A673 (cell line): ENCODE measurements at places on chromosomes 6 and 20. TPM values are rescaled to one million over a fixed set of nuclear protein-coding genes. Genes with fewer than 3 reads are reported as not detected.

GRCh38 chr20:17939622-17940223 is 28.9 kb downstream of the SNX5 start:
- no peak for DNase-seq

Gene COL11A2
- 1.6 and 1.9 TPM in 2 replicates for total RNA-seq

Gene TTBK1
- not detected in 2 replicates for total RNA-seq

DNA sequence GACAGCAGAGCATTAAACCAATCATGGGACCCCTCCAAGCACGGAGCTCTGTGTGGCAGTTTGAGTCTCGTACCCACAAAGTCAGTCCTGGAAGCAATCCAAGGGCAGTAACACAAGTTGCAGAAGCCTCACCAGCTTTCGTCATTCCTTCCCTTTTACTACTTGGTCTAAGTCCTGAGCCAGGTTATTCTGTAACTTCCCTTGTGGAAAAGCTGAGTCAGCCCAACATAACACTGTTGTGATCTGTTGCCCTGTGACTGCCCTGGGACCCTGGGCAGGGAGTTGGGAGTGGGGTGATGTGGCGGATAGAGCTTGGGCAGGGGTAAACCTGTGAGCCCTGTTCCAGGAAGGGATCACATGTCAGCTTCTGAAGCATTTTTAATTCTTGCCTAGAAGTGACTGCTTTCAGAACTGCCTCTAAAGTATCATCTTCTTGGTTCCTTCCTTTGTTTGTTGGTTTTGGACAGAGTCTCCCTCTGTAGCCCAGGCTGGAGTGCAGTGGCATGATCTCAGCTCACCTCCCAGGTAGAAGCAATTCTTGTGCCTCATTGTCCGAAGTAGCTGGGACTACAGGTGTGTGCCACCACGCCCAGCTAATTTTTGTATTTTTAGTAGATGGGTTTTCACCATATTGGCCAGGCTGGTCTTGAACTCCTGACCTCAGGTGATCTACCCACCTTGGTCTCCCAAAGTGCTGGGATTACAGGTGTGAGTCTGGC is 183.7 kb upstream of the JAG1 start:
- DNase-seq: no peak

DNA sequence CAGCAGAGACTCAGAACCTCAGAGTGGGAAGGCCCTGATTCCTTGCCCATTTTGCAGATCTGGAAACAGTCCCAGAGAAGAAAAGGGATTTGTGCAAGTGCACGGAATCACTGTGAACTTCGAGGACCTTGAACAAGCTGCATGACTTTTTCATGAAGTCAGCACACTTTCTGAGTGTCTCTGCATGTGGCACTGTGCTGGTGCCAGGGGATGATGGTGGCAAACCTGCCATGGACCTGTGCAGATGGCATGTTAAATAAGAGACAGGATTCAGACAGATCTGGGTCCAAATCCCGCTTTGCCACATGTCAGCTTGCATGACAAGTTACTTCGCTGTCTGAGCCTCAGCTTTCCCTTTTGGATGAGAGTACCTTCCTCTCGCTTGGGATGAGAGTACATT is 26.8 kb downstream of the ZNF831 start:
- DNase-seq: no peak

DNA sequence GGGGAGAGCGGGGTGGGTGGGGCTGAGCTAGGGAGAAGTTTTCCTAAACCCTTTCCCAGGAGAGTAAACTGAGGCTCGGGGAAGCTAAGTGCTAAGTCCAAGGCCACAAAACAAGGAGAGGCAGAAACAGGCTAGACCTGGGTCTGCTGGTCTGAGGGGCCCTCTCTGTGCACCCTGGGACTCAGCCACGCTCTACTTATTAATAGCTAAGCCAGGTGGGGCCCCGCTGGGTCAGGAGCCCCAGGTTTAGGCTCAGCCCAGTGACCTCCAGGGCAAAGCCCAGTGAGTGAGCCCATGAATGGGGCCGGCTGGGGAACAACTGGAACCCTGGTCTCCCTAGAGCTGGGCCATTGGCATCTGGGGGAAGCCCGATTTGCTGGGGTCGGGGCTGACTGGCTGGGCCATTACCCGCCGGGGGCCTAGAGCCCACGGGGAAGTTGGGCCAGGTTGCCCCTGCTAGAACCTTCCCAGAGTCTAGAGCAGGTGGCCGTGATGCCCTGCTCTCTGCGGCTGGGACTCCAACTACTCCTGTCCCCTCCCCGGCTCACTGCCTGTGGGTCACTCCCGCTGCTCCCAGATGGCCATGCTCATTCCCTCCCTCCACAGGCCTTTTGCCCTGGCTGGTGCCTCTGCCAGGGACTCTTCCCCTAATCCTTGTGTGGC is 24.1 kb upstream of the NOL4L start:
- no peak for DNase-seq

Gene CRISP3
- total RNA-seq: not detected in 2 replicates

DNA sequence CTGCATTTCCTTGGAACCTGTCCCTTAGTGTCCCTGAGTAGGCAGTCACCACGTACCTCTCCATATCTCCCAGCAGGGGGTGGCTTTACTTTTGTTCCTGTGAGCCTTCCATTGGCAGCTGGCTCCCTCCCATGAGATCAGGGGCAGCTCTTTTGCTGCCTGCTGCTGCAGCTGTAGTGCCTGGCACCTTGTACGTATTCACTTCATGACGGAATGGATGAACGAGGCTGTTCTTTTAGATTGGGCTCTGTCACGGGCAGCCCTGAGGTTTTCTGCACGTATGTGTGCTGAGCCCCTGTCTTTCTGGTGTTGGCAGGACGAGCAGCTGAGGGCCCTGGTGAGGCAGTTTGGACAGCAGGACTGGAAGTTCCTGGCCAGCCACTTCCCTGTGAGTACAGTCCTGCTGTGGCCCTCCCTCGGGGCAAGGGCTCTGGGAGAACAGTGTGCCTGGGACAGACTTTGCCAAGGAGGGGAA is 14.6 kb downstream of the MYBL2 start:
- peak; percentile 51 for DNase-seq

DNA sequence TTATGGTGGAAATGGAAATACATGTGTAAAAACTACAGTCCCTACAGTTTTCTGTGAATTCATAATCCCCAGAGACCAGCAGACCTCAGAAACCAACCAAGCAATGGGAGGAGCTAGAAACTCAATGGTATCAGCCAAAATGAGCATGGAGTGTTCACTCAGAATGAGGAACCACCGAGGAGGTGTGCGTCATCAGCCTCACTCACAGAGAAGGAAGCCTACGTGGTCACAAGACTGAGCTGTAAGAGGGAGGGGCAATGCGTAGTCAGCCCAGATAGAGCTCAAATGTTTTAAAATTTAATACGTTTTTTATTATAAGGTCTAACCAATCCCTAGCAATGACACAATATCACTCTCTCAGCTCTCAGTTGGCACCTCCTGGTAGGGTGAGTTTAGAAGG is 17.4 kb downstream of the MYLK4 start:
- no peak for DNase-seq

Gene CST4
- not detected in 2 replicates for total RNA-seq

GRCh38 chr20:4065391-4065844 is 50.1 kb upstream of the RNF24 start:
- no peak for DNase-seq

DNA sequence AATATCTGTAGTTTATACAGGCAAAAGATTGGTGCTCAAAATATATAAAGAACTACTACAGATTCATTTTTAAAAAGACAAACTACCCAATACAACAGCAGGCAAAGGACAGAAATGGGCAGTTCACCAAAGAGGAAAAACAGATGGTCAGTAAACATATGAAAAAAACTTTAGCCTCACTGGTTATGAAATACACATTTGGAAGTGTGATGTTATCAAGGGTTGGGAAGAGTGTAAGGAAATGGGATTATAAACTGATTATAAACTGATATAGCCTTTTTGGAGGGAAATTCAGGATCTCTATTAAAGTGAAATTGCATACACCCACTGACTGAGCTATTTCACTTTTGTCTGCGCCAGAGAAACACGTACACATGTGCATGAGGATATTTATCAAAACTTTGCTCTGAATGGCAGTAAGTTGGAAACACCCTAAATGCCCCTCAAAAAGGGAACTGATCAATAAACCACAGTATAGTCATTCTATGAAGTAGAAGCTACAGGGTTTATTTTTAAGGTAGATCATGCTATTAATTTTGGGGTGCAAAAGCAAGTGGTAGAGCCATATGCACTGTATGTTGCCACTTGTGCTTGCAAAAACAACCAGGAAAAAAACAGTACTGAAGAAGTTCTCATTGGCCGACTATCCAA is 32.2 kb upstream of the ARFGEF2 start:
- DNase-seq: peak; percentile 60

- no peak for DNase-seq
These were observed 647.6 kb upstream of the FLRT3 start for GRCh38 chr20:14984768-14985622.

Gene POU3F2
- 22.8 and 25.5 TPM in 2 replicates for total RNA-seq

- no peak for DNase-seq
These were observed 3.2 kb downstream of the ZMYND8 start for GRCh38 chr20:47353239-47353691.

- DNase-seq: peak; percentile 71
These were observed 11.7 kb downstream of the C20orf96 start for GRCh38 chr20:278607-279571.
